GM23248 (cell line): ENCODE measurements at places on chromosomes 1 and 21. TPM values are rescaled to one million over a fixed set of nuclear protein-coding genes. Genes with fewer than 3 reads are reported as not detected.

Gene TFF3
- not detected in 2 replicates for total RNA-seq

Gene AK5
- total RNA-seq = 65.3 and 81.3 TPM in 2 replicates

Gene KCND3
- total RNA-seq = 0.13 and 0.22 TPM in 2 replicates

Gene CFAP45
- total RNA-seq = not detected in 2 replicates

Gene VHLL
- total RNA-seq = not detected in 2 replicates

Gene GPR52
- not detected in 2 replicates for total RNA-seq

Gene KANK4
- total RNA-seq = 0.25 and 0.32 TPM in 2 replicates

Gene FCRL6
- not detected in 2 replicates for total RNA-seq

Gene LCE2B
- total RNA-seq = not detected in 2 replicates

Gene OR2T2
- total RNA-seq = not detected in 2 replicates

Gene PGLYRP4
- not detected in 2 replicates for total RNA-seq

Gene ARF1
- 259 and 292 TPM in 2 replicates for total RNA-seq

Gene NBPF4
- total RNA-seq = not detected in 2 replicates

Gene SH2D1B
- not detected in 2 replicates for total RNA-seq
